ENCODE measurements at places on chromosomes 5 and 9.

DNA sequence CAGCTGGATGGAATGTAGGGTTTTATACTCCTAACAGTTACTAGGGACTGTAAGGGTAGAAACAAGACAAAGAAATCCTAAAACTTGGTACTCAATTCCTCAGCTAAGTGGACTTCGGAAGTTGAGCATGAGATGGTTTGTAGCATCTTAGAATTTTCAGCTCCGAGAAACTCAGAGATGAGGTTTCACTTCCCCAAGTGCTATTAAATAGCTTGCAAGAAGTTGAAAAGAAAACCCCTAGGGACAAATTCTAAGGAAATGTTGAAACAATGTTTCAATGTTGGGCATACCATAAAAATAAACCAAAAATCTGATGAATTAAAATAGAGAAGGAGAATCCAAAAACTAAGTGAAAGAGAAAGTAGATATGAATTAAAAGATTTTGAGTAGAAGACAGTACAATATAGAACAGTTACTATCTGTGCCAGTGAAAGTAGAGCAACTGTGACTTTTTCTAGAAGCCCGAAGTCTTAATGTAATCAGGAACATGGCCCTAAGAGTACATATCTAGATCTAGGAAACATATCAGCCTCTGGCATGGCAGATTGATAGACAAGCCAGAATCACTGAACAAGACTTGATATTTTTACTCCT, 308.6 kb upstream of the RGMB start:
- DNase-seq, result no peak

DNA sequence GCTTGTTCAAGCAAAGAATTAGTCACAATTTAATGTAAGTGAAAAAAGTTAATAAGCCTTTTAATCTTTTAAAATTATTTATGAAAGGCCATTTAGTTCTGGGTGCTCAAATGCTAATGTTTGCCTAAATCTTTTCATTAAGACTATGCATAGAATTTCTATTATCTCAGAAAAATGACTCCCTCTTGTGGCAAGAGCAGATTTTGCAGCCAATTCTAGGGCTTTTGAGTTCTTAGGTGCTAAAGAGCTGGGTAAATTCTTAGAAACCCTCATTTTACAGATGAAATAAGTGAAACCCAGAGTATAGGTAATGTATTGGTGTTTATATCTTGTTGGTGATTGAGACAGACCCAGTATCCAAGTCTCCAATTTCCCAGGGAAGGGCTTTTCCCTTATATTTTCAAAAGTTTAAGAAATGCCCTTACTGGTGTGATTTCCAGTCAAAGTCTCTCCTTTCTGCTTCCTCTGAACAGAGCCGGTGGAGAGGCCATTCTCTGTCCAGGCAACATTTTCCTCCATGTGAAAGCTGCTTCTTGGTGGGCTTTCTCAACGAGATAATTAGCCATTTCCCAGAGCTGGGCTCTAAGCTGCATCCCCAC, 24.1 kb upstream of the PCSK5 start:
- peak; percentile 78 for DNase-seq

DNA sequence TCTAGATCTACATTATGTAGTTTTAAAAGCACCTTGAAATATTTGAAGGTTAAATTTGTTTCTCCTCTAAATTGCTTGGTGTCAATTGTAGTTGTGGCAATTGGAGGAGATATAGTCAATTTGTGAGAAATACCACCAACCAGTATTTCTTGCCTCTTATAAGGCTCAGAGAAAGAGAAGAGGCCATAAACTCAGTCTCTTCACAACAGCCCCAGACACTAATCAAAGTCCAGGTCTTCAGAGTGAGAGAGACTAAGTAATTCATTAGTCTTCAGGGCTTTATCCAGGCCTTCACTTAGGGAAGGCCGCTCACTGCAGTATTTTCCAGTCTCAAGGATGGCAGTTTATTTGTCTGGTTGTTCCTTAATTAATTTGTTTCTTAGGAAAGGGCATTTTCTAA, 168.0 kb upstream of the RGMB start:
- DNase-seq, result no peak

DNA sequence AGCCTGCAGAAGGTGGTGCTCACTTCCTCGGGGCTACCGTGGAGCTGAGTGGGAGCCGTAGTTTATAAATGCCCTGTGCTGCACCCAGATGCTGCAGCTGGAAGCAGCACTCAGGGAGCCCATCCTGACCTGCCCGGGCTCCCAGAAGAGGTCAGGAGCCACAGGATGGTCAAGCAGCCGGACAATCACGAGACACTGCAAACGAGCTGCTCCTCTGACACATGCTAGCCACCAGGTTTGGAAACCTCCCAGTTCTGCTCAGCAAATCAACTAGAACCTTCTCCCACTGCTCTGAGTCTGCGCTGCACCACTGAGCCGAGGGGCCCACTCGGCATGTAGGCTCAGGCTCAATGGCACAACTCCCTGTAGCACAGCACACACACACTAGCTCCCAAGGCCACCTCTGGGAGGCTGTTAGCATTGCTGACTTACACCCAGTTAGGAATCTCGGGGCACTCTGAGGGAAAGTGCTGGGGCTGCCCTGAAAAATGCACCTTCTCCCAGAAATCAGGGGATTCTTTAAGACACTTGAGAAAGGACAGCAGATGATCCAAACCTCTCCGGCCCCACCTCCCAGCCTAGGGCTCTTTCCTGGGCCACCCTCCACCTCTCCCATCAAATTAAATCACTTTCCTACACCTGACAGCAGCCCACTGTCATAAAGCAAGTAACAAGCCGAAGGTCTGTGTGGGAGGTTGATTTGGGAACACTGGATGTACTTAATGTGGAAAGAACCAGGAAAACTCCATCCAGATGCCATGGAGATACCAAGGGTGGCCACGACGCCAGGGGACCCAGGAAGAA, 59.1 kb downstream of the PSMB7 start:
- DNase-seq, result no peak

DNA sequence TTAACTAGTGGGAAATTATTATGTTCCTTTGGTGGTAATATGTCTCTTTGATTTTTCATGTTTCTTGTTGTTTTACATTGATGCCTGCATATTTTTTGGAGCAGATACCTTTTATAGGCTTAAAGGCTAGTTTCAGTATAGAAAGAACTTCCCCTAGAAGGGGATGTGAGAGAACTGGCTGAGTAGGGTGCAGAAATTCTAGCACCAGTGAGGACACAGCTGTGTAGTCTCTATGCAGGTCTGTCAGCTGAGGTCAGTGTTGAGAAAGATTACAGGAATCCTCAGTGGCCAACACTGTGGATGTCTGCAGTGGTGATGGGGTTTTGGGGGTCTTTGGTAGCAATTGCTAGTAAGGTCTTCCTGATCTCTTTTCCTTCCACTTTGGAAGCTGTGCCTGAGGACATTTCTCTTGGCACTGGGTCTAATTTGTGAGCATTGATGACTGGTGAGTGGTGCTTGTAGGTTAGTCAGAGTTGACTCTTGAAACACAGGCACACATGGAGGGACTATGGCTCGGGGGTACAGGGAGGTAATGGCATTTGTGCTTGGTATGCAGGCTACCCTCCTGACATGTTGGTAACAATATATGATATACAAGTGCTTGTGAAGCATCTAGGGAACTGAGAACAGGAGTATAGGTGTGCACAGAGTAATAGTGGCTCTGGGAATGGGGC, 221.4 kb downstream of the SPATA31D1 start:
- no peak for DNase-seq

- DNase-seq, result no peak
Measured at GRCh38 chr9:71719562-71719961, 48.8 kb downstream of the CEMIP2 start.

- no peak for DNase-seq
Measured at GRCh38 chr9:7376833-7377232, 422.7 kb downstream of the DMAC1 start.

DNA sequence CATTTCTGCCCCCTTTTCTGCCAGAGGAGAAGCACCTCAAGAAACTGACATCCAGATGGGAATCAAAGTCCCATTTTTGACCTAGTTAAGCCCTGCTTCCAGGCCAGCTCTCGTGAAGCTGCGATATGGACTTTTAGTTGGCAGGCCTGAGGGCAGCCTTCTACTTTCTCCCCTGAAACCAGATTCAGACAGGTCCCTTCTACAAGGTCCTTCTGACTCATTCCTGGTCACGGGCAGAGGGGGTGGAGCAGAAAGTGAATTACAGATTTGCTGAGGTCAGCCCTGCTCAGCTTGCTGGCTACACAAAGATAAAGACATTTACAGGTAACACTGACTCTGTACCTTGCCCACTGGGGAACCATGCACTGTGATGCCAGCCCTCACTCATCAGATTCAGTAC, 52.8 kb upstream of the TUT7 start:
- peak; percentile 11 for DNase-seq

DNA sequence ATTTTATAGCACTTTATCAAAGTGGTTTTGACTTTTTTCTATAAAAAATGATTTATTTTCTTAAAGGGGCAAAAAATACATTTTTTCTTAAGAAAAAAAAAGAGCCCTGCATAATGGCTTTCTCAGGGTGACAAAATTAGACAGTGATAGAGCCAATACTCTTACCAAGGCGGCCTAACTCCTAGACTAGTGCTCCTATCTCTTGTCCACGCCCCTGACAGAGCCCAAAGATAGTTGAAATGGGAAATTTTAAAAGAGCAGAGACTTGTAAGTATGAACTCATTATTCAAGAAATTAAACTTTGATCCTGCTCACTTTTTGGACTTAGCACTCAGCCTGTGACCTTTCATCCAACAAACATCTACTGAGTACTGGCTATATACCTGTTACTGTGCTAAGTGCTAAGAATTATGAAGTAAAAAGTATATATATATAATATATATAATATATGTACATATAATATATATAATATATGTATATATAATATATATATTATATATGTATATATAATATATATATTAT, 1.2 kb downstream of the INVS start:
- DNase-seq, result peak; percentile 52

DNA sequence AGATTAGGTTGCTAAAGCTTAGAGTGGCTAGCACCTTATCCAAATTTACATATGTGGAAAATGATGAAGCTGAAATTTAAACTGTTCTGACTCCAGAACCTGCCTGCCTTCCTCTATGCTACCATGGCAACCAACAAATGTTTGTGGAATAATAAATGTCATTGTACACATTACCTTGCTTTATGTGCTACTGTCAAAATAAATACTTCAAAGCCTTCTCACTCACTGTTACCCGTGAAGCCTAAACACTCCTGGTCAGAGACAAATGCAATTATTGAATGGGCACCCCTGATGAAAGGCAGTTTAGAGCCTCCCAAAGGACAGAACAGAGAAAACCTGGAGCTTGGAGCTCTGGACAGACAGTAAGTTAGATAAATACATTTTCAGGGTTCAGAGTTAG, 158.6 kb downstream of the FAM114A2 start:
- no peak for DNase-seq
